Activated CD4-positive, alpha-beta T cell treated with anti-CD3 and anti-CD28 coated beads, Interleukin-2, amount 10 ng/mL, durations not matched to agents 24 days and 14 days (primary cell): ENCODE measurements at places on chromosomes 7 and 10. TPM values are rescaled to one million over a fixed set of nuclear protein-coding genes. Genes with fewer than 3 reads are reported as not detected.

Gene AOAH
- total RNA-seq: 17.6 and 17.8 TPM in 2 replicates

Gene DUSP5
- total RNA-seq: 76.0 and 79.9 TPM in 2 replicates

DNA sequence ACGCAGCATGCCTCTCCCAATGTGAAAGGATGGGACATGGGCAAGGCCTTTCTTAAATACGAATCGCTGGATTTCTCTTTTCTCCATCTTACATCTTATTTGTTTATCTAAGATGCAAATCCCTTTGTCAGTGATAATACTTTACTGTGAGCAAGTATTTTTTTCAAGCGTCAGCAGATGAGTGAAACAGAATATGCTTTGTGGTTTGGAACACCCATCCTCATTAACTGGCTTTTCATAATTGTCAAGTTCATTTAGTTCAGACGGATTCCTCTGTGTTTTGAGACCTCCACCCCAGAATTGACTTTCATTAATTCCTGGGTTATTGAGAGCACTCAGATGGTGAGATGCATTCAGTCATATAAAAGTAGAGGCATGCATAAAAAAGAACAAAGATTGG, 149.8 kb downstream of the NSUN6 start:
- DNase-seq: no peak

- DNase-seq: no peak
Observed at GRCh38 chr10:125409756-125410155, 249.4 kb upstream of the CTBP2 start.
